RPMI8226 (cell line): ENCODE measurements at places on chromosomes 4 and X.

DNA sequence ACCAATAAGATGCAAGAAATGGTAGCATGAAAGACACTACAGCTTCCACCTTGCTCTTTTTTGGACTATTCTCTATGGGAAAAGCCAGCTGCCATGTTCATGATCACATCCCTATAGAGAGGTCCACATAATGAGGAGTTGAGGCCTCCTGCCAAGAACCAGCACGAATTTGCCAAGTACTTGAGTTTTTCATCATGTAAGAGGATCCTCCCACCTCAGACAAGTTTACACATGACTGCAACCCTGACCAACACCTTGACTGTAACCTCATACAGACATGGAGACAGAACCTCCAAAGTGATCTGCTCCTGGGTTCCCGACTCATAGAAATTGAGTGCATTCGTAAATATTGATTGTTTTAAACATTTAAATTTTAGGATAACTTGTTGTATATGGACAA is 135.2 kb upstream of the TSPAN5 start:
- no peak for DNase-seq

DNA sequence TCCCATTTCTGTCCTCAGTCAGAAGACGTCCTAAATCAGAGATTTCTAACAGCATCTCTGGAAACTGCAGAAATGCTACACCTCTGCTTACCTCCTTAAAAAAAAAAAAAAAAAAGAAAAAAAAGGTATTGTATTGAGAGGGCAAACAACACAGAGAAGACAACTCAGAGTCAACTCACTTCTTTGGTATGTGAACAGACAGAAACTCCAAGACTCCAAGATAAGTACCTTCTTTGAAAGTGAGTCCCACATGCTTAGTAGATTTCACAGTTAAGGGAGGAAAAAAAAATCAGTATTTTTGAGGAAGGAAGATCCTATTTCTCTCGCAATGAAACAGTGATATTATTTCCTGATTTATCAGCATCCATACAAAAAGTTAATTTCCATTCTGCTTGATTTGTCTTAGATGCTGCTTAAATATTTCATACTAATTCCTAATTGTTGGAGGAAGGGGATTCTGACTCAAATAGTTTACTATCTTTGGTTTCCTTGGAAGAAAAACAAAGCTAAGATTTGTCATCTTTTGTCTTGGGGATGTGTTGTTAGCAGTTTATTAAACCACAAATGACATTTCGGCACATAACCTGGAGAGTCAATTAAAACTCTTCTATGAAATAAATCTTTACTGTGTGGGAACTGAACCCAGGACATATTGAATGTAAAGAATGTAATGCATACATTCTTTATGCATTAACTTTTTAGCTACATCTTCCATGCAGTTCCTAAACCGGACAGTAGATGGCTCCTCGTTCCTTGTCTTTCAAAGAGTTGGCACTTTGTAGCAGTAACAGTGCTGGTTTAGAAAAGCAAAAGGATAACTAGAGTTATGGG is 4.7 kb downstream of the RASGEF1B start:
- peak; percentile 79 for DNase-seq

DNA sequence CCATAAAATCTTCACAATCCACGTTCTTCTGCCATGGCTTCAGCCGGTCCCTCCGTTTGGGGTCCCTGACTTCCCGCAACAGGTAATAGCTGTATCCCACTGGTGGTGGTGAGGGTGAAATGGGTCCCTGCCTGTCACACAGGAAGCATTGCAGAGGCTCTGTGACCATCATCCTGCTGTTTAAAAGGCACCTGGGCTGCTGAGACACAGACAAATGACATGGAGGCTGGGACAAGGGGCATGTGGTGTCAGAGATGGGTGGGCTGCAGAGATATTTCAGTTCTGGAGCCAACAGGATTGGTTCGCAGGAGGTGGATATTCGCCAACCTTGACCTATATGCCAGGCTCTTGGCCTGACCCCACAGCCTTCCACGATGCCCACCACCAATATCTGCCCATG is 82.1 kb downstream of the JAKMIP1 start:
- DNase-seq, result no peak

DNA sequence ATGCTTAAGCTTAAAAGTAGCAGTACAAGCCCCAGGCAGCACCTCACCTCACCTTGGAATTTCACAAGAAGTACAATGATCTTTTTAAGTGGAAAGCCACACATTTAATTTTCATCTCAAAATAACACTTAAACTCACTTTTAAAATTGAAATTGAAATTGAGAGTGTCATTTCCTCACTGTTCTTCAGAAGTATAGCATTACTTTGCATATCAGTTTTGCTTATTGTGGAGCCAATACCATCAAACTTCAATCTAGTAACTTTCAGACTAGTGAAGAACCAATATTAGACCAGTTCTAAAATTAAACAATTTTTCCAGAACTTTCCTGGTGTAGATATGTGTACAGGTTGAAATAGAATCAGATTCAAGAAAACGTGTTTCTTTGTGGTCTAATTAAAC is 242.4 kb downstream of the NDST4 start:
- DNase-seq, result no peak

DNA sequence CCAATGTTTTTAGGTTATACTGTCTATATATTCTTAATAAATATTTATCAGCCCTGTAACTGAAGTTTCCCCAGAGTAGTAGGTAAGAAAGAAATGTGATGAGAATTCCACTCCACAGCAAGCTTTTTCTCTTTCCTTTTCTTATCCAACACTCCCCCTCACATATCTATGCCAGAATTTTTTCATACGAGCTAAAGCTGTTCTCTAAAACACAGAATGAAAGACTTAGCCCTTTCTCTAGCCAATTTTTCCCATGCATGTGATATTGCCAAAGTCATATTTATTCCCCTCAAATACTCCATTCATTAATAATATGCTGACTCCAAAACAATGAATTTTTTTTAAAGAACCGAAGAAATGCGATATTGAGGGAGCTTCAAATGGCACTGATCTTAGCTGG is 32.3 kb downstream of the VEGFC start:
- DNase-seq, result no peak

- no peak for DNase-seq
Measured at GRCh38 chr4:4472344-4472958, 69.4 kb downstream of the STX18 start.

GRCh38 chr4:171793723-171794122 is 19.5 kb upstream of the GALNTL6 start:
- no peak for DNase-seq

GRCh38 chrX:56211701-56212100 is 20.5 kb upstream of the KLF8 start:
- DNase-seq, result no peak

GRCh38 chr4:25844961-25845712 is 17.7 kb downstream of the SEL1L3 start:
- DNase-seq, result no peak

GRCh38 chr4:75916091-75916661 is 13.9 kb upstream of the PPEF2 start:
- peak; percentile 43 for DNase-seq

- DNase-seq, result peak; percentile 85
Measured at GRCh38 chrX:139204898-139205667, 325.5 kb upstream of the F9 start.

GRCh38 chr4:110332483-110332882 is 134.1 kb upstream of the ELOVL6 start:
- DNase-seq, result no peak

GRCh38 chrX:11187001-11187400 is 75.9 kb downstream of the HCCS start:
- DNase-seq, result no peak

- DNase-seq, result no peak
Measured at GRCh38 chr4:94216394-94216793, 8.7 kb downstream of the SMARCAD1 start.

DNA sequence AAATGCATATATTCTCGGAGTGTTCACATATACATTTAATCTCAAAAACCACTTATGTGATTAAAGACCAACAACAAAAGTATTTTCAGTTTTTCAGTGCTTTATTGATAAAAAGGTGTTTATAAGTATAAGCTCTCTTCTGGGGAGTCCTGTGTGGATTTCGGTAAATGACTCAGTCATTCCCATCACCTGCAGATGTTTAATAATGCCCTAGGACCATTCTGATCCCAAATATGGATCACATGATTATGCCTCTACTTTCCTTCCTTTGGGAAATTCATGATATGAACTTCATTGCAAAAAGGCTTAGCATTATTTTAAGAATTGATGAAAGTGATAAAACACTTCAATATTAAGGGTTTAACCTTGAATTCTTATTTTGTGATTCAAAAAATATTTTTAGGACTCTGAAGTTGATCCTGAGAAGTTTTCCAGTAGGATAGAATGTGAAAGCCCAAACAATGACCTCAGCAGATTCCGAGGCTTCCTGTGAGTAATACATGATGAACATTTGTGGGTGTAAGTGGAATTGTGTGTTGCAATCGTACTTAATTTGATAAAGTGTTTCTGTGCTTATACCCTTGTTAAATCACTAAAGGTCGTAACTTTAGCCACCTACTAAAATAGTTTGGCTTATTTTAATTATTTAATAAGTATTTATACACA is 40.2 kb downstream of the ATP10D start:
- no peak for DNase-seq

GRCh38 chr4:17310269-17310652 is 201.6 kb downstream of the QDPR start:
- no peak for DNase-seq

GRCh38 chrX:102720237-102721168 is at the start of gene GPRASP3:
GPRASP3 (plus strand) TSS chrX:102720743; CDS start chrX:102748996, 28,253 bp downstream.
- no peak for DNase-seq

- no peak for DNase-seq
Measured at GRCh38 chrX:44957848-44958247, 84.9 kb downstream of the KDM6A start.

GRCh38 chrX:5490786-5491563 is 737.7 kb downstream of the NLGN4X start:
- no peak for DNase-seq

- peak; percentile 84 for DNase-seq
Measured at GRCh38 chr4:5998333-5998936, 19.8 kb downstream of the C4orf50 start.

- no peak for DNase-seq
Measured at GRCh38 chr4:123244137-123244536, 152.5 kb upstream of the SPRY1 start.

DNA sequence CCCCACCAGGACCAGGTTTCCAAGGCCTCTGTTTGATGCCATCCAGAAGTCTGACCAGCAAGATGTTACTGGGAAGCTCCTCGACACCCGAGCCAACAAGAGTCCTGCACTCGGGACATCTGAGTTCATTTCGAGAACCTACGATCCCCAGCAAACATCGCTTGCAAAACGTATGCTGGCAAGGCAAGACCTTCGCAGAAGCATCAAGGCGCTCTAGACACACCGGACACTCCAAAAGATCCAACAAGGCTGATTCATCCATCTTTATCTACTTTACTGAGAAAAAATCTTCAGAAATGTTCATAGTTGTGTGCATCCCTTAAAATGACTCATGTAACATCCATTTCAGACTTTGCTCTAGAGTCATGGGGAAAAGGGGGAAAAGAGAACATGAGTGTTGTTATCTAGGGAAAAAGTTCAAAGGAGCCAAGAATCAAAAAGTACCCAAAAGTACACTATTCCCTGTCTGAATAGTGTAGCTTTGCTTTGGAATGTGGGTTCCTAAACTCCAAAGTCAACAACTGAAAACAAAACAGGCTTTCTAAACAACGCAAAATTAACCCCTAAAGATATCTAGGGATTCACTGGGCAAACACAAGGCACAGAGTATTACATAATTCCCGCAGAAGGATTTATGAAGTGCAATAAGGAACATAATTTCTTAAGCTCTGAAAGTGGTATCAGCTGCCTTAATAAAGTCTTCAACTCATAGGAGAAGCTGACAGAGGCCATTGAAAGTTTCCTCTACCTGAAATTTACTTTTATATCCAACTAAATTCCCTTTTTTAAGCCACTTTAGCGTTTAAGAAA is 1.6 kb downstream of the SH3RF1 start:
- no peak for DNase-seq

- DNase-seq, result no peak
Measured at GRCh38 chr4:69658133-69658532, 5.1 kb upstream of the UGT2A1 start.

GRCh38 chr4:43607827-43608461 is 715.4 kb downstream of the GRXCR1 start:
- DNase-seq, result no peak
